ENCODE measurements at places on chromosomes 4 and X. TPM values are rescaled to one million over a fixed set of nuclear protein-coding genes. Genes with fewer than 3 reads are reported as not detected.

PAGE4 gene
- not detected for total RNA-seq

HSFX2 gene
- 0.38 TPM for total RNA-seq

CSN1S1 gene
- total RNA-seq = not detected

GPM6B gene
- 21.7 TPM for total RNA-seq

RHOXF1 gene
- 2.1 TPM for total RNA-seq

USP38 gene
- 24.0 TPM for total RNA-seq

DIPK2B gene
- 14.7 TPM for total RNA-seq

TRO gene
- 1.0 TPM for total RNA-seq

ASB12 gene
- total RNA-seq = not detected

DNA sequence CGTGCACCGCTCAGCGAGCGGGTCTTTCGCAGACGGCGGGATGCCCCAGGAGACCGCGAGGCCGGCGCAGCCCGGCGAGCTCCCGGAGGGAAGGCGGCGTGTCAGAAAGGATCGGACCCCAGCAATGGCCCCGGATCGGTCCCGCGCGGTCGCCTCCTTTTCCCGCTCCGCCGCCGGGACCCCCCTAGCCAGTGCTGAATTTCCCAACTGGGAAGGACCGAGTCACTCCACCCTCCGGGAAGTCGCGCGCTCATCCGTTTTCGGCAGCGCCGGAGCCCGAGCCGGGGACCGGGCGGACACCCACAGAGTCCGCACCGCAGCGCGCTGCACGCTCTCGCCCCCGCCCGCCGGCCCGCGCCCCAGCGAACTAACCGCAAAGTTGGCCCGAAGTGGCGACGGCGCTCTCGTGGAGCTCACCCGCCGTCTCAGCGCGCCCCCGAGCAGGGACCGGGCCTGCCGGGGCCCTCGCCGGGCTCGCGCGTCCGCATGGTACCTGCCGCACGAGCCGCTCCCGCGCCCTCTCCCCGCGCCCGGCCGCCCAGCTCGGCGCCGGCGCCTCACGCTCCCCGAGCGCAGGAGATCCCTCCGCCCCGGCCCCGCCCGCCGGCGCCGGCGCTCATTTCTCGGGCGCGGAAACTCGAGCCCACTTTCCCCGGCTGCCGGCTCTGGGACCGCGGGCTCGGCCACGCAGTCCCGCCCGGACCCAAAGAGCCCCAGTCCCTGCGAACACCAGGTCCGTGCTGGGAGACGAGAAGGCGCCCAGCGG lies at the start of gene FAT1:
Gene FAT1 (minus strand): TSS at position 565 of the 766 bp plus-strand sequence. CDS start 14,029 bp downstream, outside the sequence.
- no peak for DNase-seq

DNA sequence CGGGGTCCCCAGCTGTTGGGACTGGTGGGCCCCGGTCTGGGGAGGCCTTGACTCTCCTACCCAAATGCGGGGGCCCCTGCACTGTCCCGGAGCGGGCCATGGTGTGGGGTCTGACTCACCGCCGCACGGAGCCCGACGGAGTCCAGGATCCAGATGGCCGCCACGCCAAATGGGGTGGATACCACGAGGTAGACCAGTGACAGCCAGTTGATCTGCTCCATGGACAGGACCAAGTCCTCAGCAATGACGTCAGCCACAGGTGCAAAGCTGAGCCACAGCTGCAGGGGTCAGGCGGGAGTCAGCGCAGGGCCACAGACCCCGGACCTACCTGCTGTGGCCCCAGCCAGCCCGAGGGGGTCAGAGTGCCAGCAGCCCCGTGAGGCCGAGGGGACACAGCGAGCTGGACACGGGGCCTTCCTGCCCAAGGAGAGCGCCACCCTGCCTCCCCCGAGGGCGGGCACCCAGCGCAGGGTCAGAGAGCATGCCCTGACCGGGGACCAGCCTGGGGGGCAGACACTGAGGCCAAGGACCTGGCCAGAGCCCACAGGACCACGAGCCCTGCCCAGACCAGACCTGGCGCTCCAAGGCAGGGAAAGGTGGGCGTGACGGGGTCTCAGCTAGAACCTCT lies 2.4 kb downstream of the SLC49A3 start:
- DNase-seq = no peak

GRCh38 chr4:69503558-69503957 lies 7.9 kb upstream of the UGT2B4 start:
- no peak for DNase-seq

DNA sequence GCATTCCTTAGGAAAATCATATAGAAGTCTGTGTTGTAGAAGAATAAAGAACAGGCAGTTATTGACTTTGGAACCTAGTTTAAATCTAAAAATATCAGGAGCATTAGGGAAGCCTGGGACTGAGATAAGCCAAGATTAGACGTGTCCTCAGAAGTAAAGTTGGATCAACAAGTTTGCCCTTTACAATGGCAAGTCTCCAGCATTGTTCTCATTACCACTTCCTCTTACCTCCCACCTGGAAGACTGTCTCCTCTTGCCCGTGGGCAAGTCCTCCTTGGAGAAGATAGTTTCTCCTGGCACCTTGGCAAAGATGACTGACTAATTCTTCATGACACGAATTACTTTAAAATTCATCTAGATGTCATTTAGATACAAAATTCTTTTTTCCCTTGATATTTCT lies 37.8 kb downstream of the CNKSR2 start:
- no peak for DNase-seq

- DNase-seq = no peak
These were observed 141.0 kb downstream of the STK32B start for GRCh38 chr4:5192271-5192670.

DNA sequence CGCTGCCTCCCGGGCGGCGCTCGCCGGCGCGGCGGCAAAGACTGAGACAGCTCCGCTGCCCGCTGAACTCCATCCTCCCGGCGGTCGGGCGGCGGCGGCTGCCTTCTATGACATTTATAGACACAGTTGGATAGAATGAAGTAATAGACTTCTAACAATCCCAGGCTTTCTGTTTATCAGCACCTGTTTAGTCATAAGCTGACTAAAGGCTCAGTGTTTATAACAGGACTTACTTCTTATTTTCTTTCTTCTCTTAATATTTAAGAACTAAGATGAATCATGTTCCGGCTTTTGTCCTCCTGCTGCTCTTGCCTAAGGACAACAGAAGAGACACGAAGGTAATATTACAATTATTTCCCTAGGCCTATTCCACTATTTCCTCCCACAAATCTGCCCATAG lies 3.9 kb downstream of the ARL13A start:
- DNase-seq = no peak

DNA sequence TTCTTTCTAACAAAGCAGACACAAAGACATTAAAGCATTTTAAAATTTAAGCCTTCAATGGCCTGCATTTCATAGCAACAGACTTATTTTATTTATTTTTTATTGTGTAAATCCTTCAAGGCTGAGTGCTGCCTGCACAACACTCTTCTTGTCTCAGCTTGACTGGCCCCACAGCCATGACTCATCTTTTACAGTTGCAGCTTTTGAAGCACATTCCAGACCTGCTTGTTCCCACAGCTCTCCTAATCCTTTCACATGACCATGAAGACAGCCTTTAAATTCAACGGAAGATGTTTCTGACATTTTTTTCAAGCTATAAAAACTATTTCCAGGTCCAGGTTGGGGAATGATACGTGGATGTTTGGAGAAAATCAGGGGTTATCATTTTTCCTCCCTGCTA lies 276.9 kb upstream of the TACR3 start:
- DNase-seq = no peak

DNA sequence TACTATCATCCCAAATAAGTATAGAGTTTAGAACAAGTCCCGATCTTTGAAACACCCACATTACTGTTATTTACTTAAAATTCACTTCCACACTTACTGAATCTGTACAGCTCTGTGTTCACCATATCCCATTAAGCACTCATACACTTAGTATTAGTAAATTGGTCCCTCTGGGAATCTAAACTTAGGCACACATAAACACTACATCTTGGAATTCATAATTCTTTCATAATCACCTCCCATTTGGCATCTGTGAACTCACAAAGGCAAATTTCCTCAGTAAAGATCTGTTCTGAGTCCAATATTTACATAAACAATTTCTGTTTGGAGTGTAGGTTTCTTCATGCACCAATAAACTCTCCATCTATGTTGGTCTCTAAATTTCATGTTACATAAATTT lies 52.6 kb upstream of the PPARGC1A start:
- DNase-seq = no peak

- DNase-seq = no peak
These were observed 570.9 kb downstream of the ADGRL3 start for GRCh38 chr4:61771056-61771455.

- DNase-seq = no peak
These were observed 491.9 kb downstream of the MID1IP1 start for GRCh38 chrX:39293203-39293602.

GRCh38 chrX:136262812-136263315 lies 11.7 kb upstream of the MAP7D3 start:
- DNase-seq = no peak

- no peak for DNase-seq
These were observed 4.7 kb downstream of the MGARP start for GRCh38 chr4:139275281-139275735.

DNA sequence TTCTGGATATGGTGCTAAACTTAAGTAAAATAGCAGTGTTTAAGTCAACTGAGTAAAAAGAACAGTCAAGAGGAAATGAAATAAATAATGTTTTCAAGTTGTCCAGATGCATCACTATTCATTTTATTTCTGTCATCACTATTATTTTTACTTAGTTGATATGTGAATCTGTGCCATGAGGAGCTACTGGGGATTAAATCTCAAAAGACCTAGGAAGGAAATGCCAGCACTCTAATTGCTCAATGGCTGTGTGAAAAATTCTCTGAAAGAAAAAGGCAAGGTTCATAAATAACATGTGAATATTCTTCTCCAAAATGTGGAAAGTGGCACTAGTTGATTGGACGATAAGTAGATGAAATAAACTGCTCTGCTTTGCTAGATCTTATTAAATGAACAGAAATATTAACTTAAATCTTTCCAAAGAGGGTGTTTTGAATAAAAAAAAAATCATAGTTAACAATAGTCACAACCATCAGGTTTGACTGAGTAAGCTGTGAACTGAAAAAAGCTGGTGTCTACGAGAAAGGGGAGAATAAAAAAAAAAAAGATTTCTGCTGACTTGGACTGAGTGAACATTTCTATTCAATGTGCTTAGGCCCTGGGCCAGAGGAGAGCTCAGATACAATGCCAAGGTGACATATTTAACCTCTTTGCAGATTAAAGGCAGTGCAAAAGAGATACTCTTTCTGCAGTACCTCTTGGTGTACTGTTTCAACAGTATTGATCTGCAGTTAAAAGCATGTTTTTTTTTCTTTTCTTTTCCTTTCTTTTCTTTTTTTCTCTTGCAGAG lies 1.6 kb downstream of the SPARCL1 start:
- DNase-seq = no peak

DNA sequence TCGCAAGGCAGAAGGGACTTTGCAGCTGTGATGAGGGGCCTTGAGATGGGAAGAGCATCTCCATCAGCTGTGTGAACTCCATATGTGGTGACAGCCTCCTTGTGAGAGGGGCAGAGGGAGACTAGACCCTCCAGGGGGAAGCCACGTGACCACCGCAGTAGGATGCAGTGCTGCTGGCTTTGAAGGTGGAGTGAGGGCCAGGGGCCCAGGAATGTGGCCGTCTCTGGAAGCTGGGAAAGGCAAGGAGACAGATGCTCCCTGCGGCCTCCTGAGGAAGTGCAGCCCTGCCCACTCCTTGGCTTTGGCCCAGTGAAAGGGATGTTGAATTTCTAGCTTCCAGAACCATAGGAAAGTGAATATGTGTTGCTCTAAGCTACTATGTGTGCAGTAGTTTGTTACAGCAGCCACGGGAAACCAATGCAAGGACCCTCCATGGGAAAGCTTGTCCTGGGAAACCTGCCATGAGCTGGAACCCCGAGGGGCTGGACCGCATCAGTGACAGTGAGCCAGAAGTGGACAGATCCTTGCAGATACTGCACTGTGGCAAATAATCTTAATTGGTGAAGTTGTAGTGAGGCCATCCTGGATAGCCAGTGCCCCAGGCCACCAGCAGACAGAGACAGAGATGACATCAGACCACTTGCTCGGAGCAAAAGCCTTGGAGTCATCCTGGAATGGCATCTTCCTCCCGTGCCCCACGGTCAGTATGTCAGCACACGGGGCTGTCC lies 35.4 kb upstream of the SORCS2 start:
- peak; percentile 79 for DNase-seq

DNA sequence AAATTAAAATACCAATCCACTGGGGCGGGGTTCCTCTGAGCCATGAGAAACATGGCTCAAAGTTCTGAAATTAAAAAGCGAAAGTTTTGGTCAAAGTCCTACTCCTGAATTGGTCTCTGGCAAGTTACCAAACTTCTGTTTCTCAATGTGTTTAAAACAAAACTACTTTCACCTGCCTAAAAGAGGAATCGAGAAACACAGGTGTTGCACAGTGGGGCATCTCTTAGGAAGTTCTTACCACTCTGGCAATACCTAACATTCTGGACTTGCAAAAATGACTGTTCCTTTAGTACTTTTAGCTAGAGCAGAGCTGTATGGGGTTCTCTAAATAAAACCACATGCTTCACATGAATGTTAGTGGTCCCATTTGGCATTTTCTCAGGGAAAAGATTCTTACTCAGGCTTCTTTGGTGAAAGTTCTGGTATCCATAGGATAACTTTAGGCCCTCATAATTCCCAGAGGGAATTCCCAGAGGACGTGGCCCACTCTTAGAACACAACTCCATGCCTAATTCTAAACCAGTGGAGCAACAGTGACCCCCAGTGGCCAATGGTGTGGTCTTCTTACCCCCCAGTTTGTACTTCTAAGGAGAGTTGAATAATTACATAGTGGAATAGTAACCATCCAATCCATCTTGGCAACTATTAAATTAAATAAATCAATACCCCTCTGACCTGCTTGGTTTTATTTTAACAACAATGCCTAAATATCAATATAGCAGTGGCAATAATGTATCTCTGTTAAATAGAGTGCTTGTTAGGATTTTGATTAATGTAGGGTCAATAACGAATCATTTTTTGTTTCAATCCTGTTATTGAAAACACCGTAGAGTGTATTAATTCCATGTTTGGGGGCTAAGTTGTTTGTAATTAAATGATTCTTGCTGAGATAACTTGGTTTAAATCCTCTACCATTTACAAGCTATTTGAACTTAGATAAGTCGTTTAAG lies 21.9 kb downstream of the BMP3 start:
- DNase-seq = no peak

- no peak for DNase-seq
These were observed 820.8 kb downstream of the FSTL5 start for GRCh38 chr4:161342881-161343568.

DNA sequence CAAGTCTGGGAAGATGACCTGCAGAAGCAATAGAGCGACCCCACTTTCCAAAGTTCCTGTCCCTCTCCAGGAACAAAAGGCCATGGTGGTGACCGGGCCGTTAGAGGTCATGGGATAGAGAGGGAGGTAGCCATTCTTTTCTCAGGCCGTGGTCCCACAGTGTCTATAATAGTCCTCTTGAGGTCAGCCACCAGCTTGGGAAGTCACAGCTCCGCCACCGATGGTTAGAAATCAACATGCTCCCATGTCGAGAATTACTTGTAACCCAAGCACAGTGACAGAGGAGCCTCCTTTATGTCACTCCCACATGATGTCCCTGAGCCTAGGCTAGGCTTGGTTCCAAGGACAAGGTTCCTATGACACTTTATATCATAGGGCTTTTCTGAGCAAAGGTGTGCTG lies 48.3 kb upstream of the CBR4 start:
- no peak for DNase-seq

GRCh38 chr4:111675746-111676145 lies 469.5 kb upstream of the FAM241A start:
- DNase-seq = no peak

- DNase-seq = no peak
These were observed 13.5 kb downstream of the STIM2 start for GRCh38 chr4:26874110-26874509.

- DNase-seq = no peak
These were observed 11.4 kb downstream of the RNF150 start for GRCh38 chr4:141121768-141122454.

Data from suprapubic skin (tissue), 4 donors.